ENCODE measurements at places on chromosomes 12 and 14.

- peak; percentile 60 for DNase-seq
Observed at GRCh38 chr14:103056322-103057027, 874 bp downstream of the CDC42BPB start.

GRCh38 chr14:103695296-103696069, 19.8 kb downstream of the XRCC3 start:
- no peak for DNase-seq

DNA sequence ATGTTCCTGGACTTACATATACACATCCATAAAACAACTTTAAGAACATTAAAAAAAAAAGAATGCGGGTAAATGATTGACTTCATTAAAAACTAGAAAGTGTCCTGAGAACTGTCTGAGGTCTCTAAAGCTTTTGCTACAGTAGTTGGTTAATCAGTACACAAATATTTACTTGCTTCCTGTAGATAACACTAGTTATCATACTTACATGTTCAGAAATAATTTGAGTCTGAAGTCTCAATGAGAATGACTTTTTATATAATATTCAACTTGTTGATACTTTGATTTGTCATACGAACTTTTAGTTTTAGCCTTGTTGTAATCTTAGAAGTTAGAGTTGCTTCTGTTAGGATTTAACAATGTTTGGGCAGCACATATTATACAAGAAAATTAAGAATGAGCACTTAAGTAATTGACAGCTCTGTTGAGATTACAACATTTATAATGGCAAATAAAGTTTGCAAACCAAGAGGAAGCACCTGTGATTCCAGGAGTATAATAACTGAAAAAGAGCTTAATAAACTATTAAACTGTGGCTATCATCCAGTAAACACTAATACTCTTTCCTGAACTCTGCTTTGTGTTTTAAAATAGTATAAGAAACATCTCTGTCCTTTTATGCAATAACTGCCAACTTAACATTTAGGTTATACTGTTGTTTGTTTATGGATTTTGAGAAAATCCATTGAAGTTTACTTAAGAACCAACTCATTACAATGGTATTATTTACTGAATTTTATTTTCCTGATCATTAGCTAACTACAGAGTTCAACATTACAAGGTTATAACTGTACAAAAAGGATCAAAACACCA, 131.7 kb downstream of the MIPOL1 start:
- no peak for DNase-seq

DNA sequence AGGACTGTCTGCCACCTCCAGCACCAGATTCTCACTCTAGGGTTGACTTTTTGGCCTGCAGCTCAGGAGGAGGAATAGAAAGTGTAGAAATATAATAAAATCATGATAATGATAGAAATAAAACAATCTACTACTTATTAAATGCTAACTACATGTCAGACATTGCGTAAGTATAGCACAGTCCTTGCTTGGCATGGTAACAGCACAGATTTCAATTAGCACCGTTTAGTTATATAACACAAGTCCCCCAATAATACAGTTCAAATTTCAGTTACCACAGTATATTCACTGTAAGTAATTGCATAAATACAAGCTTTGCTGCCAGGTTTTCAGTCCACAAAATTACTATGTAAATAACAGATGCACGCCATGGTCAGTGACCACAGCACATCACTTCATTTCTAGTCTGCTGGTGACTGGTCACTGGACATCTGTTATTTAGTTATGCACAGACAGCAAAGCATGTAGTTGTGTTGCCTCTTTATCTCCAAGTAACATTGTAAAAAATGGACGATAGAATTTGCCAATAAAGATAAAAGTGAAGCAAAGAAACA, 6.5 kb upstream of the GLT8D2 start:
- DNase-seq = no peak

- DNase-seq = no peak
Observed at GRCh38 chr12:29882846-29883245, 99.1 kb upstream of the TMTC1 start.

GRCh38 chr14:99740411-99740810, 52.8 kb upstream of the EML1 start:
- DNase-seq = no peak

- peak; percentile 27 for DNase-seq
Observed at GRCh38 chr14:102499401-102500157, 10.0 kb downstream of the ANKRD9 start.

DNA sequence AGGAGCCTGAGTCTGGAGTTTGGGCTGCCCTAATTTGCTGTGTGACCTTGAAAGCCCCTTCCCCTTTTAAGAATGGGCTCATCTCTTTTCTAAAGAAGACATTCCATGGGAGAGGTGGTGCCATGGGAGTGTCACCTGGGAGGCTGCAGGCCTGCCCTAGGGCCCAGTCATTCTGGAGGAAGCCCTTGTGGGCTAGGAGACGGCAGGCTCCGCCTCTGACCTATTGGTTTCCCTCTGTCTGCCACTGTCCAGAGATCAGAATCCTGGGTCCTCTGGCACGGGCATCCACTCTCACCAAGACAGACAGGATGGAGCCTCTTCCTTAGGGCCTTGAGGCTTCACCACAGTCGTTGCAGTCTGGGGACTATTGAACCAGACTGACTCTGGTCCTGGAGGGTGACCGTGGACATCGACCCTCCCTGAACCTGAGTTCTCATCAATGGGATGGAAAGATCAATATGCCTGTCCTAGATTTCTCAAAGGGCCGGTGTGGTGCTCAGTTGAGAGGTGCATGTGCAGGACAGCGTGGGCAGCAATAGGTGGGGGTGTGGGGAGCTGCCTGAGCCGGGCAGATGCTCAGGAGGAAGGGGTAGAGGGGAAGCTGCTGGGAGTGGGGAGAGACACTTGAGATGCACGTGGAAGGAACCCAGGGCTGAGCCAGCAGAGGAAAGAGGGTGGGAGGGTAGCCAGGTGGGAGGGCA, 12.2 kb upstream of the CLMN start:
- no peak for DNase-seq

DNA sequence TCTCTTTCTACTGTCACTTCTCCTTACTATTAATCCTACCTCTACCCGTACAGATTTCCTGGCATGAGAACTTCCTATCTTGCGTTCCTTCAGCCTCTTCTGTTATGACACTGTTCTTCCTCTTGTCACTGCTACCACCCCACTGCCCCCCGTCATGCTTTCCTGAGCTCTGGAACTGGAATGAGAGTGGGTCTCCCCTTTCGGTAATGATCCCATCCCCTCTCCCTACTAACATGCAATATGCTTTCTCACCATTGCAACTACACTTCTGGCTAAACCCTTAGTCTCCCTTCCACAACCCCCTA, 4.9 kb upstream of the AP1G2 start:
- no peak for DNase-seq

DNA sequence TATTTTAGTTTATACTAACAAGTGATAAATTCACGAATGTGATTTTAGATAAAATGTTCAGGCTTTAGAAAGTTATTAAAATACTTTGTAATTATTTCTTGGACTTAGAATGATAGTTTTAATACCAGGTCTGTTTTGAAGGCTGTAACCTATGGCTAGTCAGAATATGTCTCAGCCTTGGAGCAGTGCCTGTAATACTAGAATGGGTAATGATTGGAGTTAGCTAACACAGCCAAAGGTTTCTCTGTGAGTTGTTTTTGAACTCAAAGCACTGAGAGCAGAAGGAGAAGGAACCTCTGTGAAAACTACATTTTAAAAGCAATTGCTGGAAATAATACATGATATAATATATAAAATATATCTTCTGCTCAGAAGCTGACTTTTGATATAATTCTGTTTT, 110.1 kb downstream of the TMEM117 start:
- DNase-seq = no peak

DNA sequence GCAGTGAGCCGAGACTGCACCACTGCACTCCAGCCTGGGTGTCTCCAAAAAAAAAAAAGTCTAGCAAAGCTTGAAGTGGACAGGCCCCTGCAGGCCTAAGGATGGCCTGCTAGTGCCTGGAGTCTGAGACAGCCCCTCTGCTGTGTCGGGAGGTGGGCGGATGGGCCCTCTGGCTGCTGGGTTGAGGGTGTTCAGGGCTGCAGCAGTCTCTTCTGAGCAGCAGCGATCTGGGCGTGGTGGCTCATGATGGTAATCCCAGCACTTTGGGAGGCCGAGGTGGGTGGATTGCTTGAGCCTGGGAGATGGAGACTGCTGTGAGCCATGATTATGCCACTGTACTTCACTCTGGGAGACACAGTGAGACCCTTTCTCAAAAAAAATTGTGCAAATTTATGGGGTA, 57.0 kb downstream of the ADCK1 start:
- no peak for DNase-seq

- no peak for DNase-seq
Observed at GRCh38 chr12:113525066-113525465, 53.4 kb upstream of the LHX5 start.

- no peak for DNase-seq
Observed at GRCh38 chr14:75960231-75960630, 21.6 kb downstream of the TGFB3 start.

GRCh38 chr12:4272424-4273272, 914 bp upstream of the CCND2 start:
- peak; percentile 66 for DNase-seq

GRCh38 chr14:65257425-65257824, 155.1 kb upstream of the FUT8 start:
- no peak for DNase-seq

GRCh38 chr14:101020834-101021370, 117.4 kb upstream of the RTL1 start:
- DNase-seq = no peak

GRCh38 chr12:59087077-59087673, 166.9 kb upstream of the LRIG3 start:
- peak; percentile 13 for DNase-seq

DNA sequence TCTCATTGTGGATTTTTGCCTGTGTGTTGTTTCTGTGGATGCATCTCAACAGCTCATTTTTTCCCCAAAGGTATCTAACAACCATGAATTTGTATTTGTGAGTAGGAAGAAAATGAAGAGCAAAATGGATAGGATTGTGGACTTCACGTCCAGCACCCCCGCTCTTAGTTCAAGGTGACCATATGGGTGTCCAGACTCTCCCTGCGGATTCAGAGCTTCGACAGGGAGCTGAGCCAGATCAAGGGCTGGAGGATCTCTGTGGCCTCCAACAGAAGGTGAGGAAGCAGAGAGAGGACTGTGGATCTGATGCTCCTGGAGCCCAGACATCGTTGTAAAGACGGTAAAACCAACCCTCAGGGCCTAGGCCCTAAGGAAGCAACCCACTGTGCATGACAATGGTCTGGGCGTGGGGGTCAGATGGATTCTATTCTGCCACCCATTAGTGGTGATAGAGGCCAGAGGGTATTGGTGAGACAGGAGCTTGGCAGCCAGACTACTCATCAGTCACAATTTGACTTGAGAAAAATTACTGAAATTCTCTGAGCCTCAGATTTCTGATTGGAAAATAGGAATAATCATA, 659.7 kb upstream of the TMEM132C start:
- DNase-seq = no peak

- DNase-seq = no peak
Observed at GRCh38 chr12:11763760-11764520, 114.5 kb downstream of the ETV6 start.

- DNase-seq = peak; percentile 44
Observed at GRCh38 chr14:65074449-65075150, 27.7 kb downstream of the MAX start.

DNA sequence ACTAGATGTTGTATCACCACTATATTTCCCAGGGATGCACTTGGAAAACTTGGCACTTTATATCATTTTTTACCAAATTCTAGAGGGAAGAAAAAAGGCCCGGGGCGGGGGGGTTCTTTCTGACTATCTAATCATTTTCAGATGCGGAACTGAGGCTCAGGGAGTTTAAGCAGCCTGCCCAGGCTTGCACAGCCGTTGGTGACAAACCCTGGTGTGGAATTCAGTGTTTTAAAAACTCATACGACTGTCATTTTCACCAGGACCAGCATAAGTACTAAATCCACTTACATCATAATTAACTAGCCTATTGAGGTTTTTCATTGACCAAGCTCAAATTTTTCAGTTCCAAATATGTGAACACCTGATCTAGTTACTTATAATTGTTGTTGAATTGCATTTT, 181.0 kb downstream of the IPO8 start:
- no peak for DNase-seq

DNA sequence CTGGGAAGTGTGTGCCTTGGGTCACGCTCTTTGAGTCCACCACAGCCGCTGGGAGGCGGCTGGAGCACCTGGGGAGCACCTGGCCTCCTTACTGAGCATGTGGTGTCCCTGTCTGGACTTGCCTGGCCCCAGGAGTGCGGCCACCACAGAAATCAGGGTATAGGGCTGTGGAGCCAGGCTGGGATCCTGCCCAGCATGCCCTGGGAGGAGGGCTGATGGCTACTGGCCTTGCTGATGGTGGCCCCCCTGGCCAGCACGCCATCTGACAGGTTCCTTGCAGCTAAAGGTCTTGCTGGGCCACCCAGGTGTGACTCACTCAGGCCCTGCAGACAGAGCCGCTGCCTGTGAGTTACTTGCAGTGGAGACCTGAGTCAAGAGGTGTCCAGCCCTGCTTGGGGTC, 6.0 kb downstream of the ULK1 start:
- no peak for DNase-seq
